ENCODE measurements at places on chromosomes 11 and 22. TPM values are rescaled to one million over a fixed set of nuclear protein-coding genes. Genes with fewer than 3 reads are reported as not detected.

Gene PIWIL4
- total RNA-seq, result 0.65 TPM

Gene CADM1
- 0.33 TPM for total RNA-seq

Gene ARVCF
- 95.7 TPM for total RNA-seq

Gene LMNTD2
- total RNA-seq, result 1.9 TPM

Gene SLC43A1
- total RNA-seq, result 13.1 TPM

Gene ANO1
- 0.19 TPM for total RNA-seq

Gene OR51B4
- total RNA-seq, result not detected

Gene HBG2
- not detected for total RNA-seq

Gene RTCB
- total RNA-seq, result 133 TPM

Gene OR2AT4
- total RNA-seq, result not detected

Gene KDELR3
- total RNA-seq, result 43.3 TPM

Gene XRRA1
- total RNA-seq, result 15.0 TPM

Gene FXYD6
- 0.33 TPM for total RNA-seq

Gene MYBPC3
- total RNA-seq, result not detected

Gene FAU
- 163 TPM for total RNA-seq

Gene ZC3H12C
- 18.6 TPM for total RNA-seq

Gene TRPM5
- total RNA-seq, result not detected

Gene HEPHL1
- under 0.01 TPM for total RNA-seq

Gene SLC7A4
- under 0.01 TPM for total RNA-seq

Gene PRG3
- total RNA-seq, result not detected

Gene WT1
- not detected for total RNA-seq

Gene JAM3
- total RNA-seq, result 80.5 TPM

Gene LRRC10B
- not detected for total RNA-seq

Gene ADORA2A
- total RNA-seq, result 18.6 TPM

Gene MYOD1
- not detected for total RNA-seq

Gene WBP2NL
- total RNA-seq, result 0.98 TPM

Gene MISFA
- total RNA-seq, result 2.9 TPM

Gene SSTR3
- not detected for total RNA-seq

Gene SH3BP1
- 0.98 TPM for total RNA-seq

Gene PCF11
- total RNA-seq, result 56.3 TPM

Gene KCNJ1
- total RNA-seq, result 0.33 TPM

Gene CCDC116
- 0.38 TPM for total RNA-seq

Gene PPP1CA
- total RNA-seq, result 323 TPM

Gene OR5J2
- not detected for total RNA-seq

Gene CBLIF
- not detected for total RNA-seq

Gene DMC1
- 0.96 TPM for total RNA-seq

Gene PNPLA5
- total RNA-seq, result not detected

Gene PLA2G3
- total RNA-seq, result not detected

Gene PKP3
- 0.86 TPM for total RNA-seq

Gene APOL3
- total RNA-seq, result 58.8 TPM

Gene CEND1
- total RNA-seq, result 0.10 TPM

Gene OR8G1
- not detected for total RNA-seq

Gene SEC14L6
- total RNA-seq, result 0.19 TPM

Gene TEX12
- 0.29 TPM for total RNA-seq

Gene OR52E8
- total RNA-seq, result not detected

Gene SLC17A6
- not detected for total RNA-seq

Gene ISX
- total RNA-seq, result not detected

Gene TMPRSS13
- not detected for total RNA-seq

Gene CPT1A
- total RNA-seq, result 84.3 TPM
